ENCODE measurements at places on chromosomes 5 and 9. TPM values are rescaled to one million over a fixed set of nuclear protein-coding genes. Genes with fewer than 3 reads are reported as not detected.

DNA sequence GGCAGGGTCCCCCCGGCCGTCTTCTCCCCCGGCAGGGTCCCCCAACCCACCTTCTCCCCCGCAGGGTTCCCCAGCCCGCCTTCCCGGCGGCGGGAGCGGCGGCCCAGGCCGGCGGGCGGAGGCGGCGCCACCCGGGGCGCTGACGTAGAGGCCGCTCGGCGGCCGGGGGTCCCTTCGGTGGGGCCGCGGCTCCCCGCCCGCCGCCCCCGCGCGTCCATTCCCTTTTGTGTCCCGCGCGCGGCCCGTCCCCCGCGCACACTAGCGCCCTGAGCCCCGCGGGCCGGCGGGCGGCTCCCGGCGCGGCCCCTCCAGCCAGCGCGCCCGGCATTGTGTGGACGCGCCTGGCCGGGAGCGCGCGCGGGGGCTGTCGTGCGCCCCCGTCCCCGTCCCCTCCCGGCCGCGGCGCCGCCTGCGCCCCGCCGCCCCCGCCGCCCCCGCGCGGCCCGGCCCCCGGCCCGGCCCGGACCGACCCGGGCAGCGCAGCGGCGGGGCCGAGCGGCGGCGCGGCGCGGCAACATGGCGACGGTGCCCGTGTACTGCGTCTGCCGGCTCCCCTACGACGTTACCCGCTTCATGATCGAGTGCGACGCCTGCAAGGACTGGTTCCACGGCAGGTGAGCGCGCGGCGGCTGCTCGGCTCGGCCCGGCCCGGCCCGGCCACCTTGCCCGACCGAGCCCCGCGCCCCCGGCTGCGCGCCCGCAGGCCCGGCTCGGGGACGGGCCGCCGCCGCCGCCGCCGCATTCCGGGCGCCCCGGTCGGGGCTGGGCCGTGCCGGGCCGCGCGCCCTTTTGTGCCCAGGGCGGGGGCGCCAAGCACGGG lies at the start of gene PHF2:
TSS of gene PHF2 (plus strand) at position 327 of the 820 bp plus-strand sequence. CDS start at position 517, 190 bp downstream.
- DNase-seq: no peak

DNA sequence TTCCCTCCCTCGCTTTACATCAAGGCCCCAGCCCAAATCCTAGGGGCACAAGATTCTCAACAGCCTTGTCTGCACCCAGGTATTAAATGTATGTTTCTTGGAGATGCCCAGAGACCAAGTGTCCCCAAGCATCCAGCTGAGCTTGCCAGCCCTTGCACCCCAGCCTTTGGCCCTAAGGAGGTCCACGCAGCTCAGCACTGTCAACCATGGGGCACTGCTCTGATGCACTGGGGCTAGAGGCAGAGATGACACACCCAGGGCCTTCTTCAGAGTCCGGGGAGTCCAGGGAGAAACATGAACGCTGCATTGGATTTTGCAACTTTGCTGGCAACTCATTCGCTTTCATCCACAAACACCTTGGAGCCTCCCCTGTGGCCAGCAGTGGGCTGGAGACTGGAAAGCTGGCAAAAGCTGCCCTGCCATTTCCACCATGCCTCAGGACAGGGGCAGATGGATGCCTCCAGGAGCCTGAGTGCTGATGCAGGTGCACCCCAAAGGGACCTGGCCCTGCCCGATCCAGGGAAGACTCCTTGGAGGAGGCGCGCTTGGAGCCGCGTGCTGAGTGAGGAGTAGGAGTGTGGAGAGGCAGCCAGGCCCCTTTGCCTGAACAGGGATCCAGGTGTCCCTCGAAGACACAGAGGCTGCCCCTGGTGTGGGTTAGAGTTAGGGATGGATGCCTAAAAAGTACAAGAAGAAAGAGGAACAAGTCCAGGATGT lies 19.3 kb downstream of the PAEP start:
- no peak for DNase-seq

GRCh38 chr5:160640406-160640805 lies 211.6 kb downstream of the ATP10B start:
- no peak for DNase-seq

Gene BASP1
- total RNA-seq: 8.6 TPM

DNA sequence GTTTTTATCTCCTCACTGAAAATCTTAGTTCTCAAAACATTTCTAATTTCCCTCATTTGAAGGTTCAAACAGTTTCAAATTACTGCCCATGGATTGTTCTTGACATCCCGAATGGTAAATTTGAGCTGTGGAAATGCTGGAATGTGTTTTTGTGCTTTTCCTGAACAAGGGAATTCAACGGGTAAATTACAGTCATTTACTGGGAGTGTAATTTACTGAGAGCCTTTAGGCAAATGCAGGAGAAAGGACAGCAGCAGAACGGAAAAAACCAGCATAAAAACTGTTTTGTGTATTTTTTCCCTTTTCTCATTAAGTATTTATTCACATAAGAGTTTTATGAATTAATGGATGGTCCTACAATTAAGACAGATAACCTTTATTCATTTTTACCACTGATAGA lies 139.2 kb downstream of the PBX3 start:
- no peak for DNase-seq

GRCh38 chr9:131382850-131383729 lies 10.8 kb upstream of the PRRC2B start:
- DNase-seq: no peak

- DNase-seq: peak; percentile 9
Measured at GRCh38 chr5:1282131-1282992, 12.5 kb downstream of the TERT start.

Gene PFDN1
- 48.0 TPM for total RNA-seq

DNA sequence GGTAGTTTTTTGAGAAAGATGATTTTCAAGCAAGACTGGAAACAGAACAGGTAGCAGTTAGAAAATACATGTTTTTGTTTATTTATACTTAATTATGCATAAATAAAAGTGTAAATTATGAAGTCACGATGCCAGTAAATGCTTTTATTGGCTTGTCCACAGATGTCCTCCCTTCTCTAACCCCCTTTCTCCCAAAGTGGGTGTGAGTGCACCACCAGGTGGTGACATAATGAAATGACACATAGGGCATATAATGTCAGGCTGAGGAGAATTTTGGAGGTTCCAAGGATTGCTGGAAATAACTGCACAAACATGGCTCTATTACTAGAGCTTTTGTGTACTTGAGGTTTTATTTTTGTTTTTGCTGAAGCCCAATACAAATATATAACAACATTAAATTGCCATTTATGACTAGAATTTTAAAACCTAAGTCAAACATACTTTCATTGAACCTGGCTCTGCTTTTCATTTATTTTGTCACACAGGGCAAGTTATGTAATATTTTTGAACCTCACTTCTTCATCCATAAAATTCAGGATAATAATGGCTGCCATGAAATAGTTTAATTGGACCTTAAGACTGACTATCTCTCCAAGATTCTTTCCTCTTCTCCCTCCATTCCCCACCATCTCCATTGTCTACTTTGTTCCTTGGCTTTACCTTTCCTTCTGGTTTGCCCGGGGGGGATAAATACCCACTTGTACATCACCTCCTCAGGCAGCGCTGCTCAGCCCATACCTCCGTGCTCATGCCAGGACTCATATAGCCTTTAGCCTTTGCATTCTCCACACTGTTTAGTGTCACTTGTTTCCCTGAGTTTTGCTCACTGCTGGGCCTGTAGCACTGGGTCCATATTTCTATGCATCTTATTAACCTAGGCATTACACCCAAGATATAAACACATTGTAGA lies 168.8 kb downstream of the PDE4D start:
- DNase-seq: no peak

Gene PCDHB5
- 0.60 TPM for total RNA-seq

DNA sequence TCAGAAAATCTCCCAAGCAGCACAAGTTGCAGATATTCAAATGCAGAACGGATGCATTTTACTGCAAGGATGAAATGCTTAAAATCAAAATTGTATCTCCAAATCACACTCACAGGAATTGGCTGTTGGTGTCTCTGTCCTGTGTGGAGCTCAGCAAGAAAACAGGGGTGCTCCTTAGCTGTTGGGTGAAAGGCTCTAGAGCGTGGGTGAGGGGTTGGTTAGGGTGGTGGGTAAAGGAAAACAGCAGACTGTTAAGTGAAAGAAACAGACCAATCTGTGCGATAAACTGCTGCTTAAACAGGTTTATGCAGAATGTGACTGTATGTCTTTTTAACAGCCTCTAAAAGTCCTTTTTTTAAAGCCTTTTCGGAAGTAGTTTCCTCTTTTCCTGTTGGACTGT lies 19.8 kb downstream of the CDH6 start:
- no peak for DNase-seq

DNA sequence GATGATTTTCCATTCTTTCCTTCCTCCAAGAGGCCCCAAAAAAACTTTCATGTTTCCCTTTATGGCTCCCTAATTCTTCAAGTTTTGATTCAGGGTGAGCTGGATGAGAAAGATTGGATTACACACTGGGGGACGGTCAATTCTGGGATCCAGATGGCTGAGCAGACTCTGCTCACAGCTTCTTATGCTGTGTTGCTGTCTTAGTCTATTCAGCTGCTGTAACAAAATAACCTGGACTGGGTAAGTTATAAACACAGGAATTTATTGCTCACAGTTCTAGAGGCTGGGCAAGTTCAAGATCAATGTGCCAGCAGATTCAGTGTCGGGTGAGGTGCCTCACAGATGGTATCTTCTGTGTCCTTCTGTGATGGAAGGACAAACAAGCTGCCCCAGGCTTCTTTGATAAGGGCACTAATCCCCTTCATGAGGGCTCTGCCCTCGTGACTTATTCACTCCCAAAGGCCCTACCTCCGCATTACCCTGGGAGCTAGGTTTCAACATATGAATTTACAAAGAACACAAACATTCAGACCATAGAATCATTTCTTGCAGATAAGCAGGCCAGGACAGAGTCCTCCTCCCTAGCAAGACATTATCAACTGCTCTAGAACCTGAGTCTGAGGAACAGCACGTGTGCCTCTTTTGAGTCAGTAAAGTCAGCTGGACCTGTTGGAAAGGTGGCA lies 23.1 kb upstream of the SMAD5 start:
- no peak for DNase-seq

DNA sequence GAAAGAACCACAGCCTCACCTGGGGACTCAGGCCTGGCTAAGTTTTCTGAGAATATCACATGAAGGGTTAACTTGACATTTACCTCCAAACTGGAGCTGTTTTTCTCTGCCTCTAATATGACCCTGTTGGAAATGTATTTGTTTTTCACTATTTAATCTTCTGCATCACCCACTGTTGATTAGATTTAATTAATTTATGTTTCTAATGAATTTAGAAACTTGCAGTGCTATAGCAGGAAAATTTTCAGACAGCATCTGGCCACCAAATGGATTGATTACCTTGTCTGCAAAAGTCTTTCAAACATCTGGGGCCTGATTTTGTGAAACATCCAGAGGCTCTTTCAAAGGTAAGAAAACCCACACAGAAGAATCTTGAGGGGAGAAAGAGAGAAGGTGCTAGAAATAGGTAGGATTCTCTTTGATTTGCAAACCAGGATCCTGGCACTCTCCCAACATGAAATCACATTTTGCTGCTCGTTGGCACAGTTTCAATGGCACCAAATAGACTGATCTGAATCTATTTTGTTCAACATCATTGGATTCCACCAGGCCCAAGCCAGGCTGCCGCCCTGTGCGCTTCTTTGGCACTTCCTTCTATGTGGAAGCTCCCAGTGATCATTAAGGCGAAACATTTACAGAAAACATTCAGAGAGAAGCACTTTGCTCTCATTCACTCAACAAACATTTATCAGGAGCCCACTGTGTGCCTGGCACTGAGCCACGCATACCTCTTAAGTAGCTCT lies 157.3 kb downstream of the PPP2R2B start:
- no peak for DNase-seq

DNA sequence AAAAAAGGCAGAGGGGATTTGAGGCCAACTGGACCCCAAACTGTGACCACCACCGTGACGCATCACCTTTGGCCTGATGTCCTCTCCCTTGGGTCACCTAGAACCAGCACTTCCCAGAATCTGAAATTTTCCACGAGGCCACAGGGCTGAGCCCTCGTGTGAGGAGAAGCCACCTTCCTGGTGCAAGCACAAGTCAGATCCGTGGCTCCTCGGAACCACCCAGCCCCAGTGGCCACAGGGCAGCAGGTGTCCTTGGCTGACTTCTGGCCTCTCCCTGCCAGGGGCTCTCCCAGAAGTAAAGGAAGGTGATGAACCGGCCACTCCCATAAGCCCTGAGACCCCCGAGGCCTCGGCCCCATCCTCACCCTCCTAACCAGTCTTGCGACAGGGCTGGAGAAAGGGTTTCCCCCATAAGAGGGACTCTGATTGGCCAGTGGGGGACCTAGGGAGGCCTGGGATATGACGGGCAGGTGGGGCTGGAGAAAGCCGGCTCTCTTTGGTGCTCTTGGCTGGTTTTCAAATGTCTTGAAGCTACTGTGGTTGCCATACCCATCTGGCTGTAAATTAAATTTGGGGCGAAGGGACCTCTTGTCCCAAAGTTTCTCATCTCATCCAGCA lies 20.9 kb upstream of the HMCN2 start:
- no peak for DNase-seq

DNA sequence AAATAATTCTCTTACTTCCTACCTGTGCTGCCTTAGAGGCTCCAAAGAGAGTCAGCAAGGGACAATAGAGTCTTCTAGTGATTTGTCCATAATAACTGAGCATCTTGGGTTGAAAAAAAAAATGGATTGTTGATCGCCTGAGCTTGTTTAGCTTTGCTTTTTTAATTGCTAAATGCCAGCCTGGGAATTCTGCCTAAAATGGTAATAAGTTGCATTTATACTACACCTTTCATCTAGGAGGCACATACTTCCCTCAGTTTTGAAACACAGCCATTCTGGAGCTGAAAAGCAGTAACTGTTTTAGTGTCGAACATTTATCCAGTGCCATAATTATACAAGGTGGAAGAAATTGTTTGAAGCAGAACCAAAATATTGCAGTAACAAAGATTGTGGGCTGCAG lies 421.3 kb downstream of the CAAP1 start:
- DNase-seq: no peak

Gene NOL8
- 25.8 TPM for total RNA-seq

GRCh38 chr5:38651806-38652205 lies 95.4 kb upstream of the LIFR start:
- no peak for DNase-seq

Gene PCDHGC4
- total RNA-seq: 1.6 TPM

Gene WWC1
- total RNA-seq: 14.7 TPM

DNA sequence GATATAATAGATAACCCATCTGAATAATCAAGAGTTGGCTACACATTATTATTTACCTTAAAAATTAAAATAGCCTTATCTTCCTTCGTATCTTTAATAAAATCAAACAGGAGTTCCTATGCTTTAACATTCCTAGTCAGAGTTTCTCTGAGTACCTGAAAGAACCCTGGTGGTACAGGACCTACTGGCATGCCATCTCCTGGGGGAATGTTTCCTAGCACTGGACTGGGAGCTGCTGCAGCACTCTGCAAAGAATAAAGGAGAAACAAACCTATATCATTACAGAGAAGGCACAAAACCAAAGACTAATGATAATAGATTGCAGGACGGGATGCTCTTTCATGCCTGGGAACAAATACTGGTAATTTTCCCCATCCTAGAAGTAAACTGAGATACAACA lies 119.5 kb upstream of the ACOT12 start:
- no peak for DNase-seq
